ENCODE measurements at places on chromosomes 4 and X.

DNA sequence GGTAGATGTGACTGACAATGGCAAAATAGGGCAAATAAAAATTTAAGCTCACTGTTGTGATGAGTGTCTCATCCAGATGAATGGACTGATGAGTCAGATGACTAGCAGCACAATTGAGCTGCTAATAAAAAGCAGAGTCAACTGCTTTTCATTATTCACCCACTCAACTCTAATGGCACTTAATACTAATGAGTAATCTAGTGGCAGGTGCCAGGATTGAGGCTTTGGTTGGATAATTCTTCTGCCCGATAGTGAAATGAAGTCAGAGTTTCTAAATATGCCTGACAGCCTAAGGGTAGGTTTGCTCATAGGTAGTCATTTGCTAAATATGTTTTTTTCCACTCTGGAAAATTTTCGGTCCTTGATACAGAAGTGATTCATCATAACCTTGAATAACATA, 10.4 kb downstream of the OGT start:
- DNase-seq, result no peak

DNA sequence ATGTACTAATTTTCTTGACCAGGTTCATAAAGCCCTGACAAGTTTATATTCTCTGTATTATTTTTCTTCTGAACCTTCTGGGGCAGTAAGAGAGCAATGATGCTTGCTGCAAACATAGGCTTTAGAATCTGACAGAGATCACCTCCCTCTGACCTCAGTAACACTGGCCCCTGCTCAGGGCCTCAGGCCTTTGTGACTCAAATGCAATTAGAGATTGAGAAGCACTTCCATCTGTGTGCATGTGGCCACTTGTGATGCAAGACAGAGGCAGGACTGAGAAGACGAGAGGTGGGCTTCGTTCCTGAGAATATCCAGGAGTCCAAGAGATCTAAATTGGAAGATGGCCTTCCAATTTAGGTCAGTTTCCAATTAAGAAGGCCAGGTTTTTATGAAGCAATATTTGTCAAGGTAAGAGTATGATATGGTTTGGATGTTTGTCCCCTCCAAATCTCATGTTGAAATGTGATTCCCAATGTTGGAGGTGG, 82.8 kb upstream of the VEGFC start:
- DNase-seq, result no peak

- no peak for DNase-seq
These were observed 4.1 kb downstream of the FOXP3 start for GRCh38 chrX:49260221-49260985.

- DNase-seq, result no peak
These were observed 32.4 kb upstream of the PGM2 start for GRCh38 chr4:37794056-37794455.

GRCh38 chr4:153295131-153295755, 49.2 kb upstream of the MND1 start:
- no peak for DNase-seq

DNA sequence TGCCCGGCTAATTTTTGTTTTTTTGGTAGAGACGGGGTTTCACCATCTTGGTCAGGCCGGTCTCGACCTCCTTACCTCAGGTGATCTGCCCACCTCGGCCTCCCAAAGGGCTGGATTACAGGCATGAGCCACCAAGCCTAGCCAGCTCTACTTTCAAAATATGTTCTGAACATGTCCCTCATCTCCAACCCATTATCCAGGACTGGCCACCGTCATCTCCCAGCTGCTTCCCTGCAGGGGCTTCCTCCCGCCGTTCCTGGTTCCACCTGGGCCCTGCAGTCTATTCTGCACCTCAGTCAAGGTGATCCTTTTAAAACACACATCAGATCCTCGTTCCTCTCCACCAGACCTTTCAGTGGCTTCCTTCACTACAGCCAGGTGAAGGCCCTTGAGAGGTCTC, 80.9 kb upstream of the NKX1-1 start:
- DNase-seq, result no peak

- no peak for DNase-seq
These were observed 105.5 kb upstream of the SHOX start for GRCh38 chrX:525134-525533.

DNA sequence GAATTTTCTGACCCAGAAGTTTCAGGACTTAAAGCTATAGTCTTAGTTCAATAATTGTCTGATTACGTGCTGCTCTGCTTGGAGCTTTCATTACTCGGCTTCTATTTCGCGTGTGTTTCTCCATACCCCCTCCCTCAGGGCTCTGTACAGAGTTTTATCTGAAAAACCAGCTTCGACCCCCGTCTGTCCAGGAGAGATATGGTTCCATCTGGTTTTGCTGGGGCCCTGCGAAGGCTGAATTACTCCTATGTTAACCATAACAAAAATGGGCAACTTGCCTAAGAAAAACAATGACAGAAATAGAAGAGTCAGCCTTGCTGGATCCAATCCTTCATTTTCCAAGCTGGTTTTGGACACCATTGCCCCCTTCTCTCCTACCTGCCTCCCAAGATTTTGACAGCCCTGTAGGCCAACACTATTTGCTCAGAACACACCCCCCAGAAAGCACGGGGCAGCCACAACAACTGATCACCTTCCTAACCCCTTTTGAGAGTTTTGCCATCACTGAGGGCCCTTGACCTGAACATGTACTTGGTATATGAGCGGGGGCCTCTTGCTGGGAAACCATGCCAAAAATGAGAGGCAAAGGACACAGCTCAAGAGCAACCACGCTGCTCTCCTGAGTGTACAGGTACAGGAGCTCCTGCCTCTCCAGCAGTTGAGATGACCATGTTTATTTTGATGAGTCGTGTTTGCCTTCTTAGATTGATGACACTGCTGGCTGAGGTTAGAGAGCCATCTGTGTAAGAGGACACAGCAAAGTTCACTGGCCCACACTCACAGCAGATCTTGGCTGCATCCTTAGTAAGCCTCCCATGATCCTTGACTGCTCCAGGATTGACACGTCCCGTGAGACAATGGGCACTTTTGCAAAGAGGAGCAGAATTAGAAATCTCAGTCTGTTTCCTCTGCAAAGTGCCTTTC, 36.2 kb upstream of the ATP6AP2 start:
- no peak for DNase-seq

- DNase-seq, result no peak
These were observed 84.0 kb downstream of the WWC2 start for GRCh38 chr4:183182873-183183725.

GRCh38 chr4:5711479-5712184, 631 bp downstream of the EVC start:
- DNase-seq, result no peak

- DNase-seq, result no peak
These were observed 109.1 kb upstream of the VMA21 start for GRCh38 chrX:151287954-151288353.

DNA sequence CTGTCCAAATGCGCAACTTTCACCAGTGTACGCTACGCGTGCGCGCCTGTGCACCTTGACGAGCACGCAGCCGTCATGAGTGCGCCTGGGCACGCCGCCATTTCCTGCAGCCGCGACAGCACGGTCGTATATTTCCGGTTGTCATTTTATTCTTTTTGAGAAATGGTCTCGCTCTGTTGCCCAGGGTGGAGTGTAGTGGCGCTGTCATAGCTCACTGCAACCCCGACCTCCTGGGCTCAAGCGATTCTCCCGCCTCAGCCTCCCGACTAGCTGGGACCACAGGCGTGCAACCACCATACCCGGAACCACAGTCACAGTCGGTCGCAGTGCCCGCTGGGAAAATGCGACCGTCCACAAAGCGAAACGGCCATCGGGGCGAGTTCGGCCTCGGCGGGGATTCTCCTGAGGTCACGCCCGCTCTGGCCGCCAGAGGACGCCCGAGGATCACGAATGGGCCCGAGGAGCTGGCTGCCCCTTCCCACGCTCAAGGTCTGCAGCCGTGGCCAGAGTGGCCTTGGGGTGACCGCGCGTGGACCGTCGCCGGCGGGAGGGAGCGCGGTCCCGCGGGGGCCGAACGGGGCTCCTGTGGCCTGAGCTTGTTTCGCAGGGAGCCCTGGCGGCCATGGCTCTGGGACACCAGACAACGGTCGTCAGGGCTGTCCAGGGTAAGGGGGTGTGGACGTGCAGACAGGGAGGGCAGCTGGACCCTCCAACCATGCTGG, 23.7 kb upstream of the PNMA3 start:
- DNase-seq, result peak; percentile 68

- no peak for DNase-seq
These were observed 41.0 kb downstream of the GAB1 start for GRCh38 chr4:143377611-143378099.

DNA sequence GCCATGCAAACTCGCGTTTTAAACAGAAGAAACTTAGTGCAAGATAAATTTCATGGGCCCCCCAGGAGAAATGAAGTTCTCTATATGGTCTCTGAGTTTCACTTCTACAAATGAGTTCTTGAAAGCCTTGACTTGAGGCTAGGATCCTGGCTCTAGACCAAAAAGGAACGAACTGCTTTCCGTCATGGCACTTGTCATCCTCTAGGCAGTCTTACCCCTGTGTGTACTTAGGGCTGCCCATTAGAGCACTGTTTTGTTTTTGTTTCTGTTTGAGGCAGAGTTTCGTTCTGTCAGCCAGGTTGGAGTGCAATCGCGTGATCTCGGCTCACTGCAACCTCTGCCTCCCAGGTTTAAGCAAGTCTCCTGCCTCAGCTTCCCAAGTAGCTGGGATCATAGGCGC, 29.0 kb downstream of the RNF4 start:
- DNase-seq, result peak; percentile 78

- DNase-seq, result no peak
These were observed 160.5 kb downstream of the ZNF518B start for GRCh38 chr4:10296730-10297129.

DNA sequence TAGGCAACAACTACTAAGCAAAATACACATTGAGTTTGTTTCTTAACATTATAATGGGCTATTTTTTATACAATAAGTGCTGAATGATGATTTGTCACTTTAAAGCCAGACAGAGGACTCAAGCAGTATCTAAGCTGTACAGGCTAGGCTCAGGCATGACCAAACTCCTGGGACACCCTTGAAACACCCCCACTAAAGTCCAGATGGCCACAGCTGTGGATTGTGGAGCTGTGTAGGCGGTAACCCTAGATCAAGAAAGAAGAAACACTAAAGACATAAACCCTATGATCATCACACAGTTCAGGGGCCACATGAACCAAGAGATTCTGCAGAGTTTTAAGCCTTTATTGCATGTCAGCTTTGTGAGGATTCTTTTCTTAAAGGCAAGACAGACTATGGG, 25.1 kb downstream of the TAB3 start:
- no peak for DNase-seq

GRCh38 chr4:152672206-152673092, 7.3 kb downstream of the TMEM154 start:
- DNase-seq, result no peak

DNA sequence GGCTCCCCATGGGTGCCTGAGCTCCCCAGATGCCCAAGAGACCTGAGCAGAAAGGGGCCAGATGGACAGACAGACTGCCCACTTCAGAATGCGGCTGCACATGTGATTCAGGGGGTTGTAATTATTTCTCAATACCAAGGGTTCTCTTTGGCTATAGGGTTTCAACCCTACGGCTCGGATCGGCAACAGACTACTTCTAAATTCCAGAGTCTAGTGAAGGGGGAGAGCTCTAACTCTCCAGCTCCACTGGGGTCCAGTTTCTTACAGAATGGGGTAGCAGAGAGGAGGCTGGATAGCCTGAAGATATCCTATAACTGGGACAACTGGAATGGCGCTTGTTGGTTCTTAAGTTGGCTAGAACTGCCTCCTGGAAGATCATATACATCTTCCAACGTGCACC, 136.3 kb downstream of the MGST2 start:
- no peak for DNase-seq

DNA sequence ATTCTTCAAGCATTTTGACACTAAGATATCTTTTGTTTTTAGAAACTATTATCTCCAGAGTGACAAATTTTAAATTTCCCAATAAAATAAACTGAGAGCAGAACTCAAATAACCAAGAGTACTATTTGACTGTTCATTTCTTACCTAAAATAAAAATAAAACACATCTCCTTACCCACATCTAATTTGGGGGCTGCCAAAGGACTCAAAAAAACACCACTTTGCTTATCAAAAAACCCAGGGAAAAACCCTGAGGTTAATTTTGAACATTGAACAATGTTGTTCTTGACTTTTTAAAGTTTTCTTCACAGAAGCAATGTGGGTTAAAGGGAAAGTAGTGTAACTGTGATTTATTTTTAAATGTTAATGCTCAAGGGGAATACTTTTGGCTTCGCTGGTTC, 243.0 kb upstream of the HHIP start:
- no peak for DNase-seq

GRCh38 chr4:8319061-8319460, 49.5 kb downstream of the HTRA3 start:
- no peak for DNase-seq

GRCh38 chr4:145933134-145933533, 5.5 kb downstream of the ZNF827 start:
- no peak for DNase-seq

GRCh38 chr4:99414401-99414800, 20.7 kb downstream of the ADH7 start:
- no peak for DNase-seq

DNA sequence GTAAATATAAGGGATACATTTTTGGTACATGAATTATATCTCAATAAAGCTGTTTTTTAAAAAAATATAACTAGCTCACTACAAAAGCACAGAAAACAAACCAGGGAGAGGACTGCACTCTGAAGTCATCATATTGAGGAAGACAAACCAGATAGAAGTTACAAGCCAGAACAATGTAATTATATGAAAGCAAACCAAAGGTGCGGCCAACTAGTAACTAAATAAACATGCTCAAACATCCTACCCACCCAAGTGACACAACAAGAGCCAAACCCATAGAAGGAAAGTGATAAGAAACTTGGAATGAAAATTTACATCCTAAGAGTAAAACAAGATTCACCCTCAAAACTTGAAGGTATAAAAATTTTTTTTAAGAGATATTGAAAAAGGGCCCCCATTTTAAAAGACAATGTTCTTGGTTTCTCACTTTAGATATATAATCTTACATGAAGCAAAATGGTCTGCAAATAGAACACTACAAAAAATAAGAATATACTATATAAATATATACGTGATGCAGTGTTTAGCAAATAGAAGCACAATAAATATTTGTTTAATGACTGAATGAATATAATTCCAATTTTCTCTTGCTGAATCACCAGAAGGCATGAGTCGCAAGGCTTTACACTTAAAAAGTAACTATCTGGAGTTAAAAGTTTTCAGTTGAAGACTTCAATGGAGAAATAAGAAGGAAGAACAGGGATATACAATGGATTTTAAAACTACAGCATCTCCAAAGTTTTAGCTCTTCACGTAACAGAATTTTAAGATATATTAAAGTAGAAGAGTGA, 4.0 kb upstream of the SH3D19 start:
- DNase-seq, result no peak

- DNase-seq, result no peak
These were observed 269.9 kb upstream of the FAT4 start for GRCh38 chr4:125044886-125045285.

- no peak for DNase-seq
These were observed 12.3 kb downstream of the MSL3 start for GRCh38 chrX:11770320-11770719.

Data from GM19239 (cell line).